SW480 (cell line): ENCODE measurements at places on chromosomes 11 and 22.

GRCh38 chr11:131580476-131580875, 210.1 kb downstream of the NTM start:
- DNase-seq: no peak

GRCh38 chr11:83680321-83680720, 394.2 kb upstream of the CCDC90B start:
- no peak for DNase-seq

- no peak for DNase-seq
Measured at GRCh38 chr22:20180640-20181039, 29.8 kb upstream of the CCDC188 start.

DNA sequence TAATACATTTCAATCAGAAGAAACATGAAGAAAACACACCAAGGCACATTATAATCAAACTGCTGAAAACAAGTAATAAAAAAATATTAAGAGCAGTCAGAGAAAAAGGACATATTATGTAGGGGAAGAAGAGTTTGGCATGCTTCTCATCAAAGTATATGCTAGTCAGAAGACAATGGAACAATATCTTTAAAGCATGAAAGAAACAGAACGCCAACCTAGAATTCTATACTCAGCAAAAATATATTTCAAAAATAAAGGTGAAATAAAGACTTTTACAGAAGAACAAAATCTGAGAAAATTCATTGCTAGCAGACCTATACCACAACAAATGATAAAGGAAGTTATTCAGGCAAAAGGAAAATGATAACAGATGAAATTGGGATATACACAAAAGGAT, 34.6 kb upstream of the ANO1 start:
- DNase-seq: no peak

- no peak for DNase-seq
Measured at GRCh38 chr22:27230189-27230588, 571.4 kb downstream of the MN1 start.

DNA sequence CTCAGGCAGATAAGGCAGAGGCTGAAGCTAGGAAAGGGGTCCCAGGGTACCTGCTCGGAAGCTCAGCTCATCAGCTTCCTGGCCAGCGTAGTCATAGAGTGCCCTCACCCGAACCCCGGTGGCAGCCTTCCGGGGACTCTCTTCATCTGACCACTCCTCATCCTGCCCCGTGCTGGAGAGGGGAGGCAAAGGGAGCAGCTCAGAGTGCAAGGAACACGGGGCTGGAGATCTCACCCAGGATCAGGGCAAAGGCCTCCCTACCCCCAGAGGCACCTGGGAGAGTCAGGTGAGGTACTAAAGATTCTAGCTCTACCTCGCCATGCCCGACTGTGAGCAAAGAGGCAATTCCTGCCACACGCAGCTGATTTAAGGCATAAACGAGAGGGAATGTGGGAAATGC, 1.6 kb upstream of the ARFGAP2 start:
- DNase-seq: no peak

DNA sequence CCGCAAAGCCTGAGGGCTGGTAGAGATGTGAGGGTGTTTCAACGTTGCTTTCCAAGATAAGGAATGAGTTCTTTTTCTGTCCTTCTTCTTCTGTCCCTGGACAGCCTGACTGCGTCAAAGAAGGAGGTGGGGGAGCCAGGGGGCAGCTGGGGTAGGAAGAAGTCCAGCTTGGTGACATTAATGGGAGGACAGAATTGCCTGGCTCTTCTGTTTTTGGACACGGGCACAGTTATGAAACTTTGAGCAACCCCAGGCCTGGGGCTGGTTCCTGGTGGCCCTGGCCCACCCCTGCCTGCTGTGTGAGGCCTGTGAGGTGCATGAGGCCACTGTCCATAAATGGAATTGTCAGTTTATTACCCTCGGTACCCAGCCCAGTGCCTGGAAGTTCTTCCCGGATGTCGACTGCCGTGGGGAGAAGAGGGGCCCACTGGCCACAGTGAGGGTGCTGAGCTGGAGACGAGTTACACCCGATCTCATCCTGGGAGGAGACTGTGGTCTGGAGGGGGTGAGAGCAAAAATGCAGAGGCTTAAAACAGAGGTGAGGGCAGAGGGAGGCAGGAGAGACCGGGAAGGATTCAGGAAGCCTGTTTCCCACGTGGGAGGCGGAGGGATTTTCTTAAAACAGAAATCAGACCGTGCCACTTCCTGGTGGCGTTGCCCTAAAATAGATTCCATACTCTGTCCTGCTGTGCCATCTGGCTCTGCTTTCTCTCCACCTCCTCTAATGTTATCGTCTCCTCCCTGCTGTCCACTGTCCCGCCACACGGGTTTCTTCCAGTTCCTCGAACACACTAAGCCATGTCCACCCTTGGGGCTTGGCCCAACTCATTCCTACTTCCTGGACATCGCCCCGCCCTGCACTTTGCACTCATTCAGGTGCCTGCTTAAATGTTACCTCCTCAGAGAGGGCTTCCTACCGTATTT, 59.7 kb upstream of the RASD2 start:
- no peak for DNase-seq

DNA sequence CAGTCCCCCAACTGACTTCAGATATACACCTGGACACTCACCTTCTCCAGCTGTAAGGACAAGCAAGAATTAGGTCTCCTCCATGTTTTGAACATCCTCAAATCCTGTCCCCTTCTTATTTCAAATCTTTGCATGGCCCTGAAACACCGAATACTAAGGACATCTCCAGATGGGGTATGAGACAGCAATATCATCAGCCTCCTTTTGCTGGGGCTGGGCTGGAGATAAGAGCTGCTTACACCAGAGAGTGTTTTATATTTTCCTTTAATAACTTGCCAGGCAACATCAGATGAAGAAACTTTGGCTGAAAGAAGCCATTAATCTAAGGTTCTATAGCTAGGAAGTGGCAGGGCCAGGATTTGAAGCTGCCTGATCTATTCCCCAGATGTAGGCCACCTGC, 21.6 kb downstream of the TUG1 start:
- no peak for DNase-seq

DNA sequence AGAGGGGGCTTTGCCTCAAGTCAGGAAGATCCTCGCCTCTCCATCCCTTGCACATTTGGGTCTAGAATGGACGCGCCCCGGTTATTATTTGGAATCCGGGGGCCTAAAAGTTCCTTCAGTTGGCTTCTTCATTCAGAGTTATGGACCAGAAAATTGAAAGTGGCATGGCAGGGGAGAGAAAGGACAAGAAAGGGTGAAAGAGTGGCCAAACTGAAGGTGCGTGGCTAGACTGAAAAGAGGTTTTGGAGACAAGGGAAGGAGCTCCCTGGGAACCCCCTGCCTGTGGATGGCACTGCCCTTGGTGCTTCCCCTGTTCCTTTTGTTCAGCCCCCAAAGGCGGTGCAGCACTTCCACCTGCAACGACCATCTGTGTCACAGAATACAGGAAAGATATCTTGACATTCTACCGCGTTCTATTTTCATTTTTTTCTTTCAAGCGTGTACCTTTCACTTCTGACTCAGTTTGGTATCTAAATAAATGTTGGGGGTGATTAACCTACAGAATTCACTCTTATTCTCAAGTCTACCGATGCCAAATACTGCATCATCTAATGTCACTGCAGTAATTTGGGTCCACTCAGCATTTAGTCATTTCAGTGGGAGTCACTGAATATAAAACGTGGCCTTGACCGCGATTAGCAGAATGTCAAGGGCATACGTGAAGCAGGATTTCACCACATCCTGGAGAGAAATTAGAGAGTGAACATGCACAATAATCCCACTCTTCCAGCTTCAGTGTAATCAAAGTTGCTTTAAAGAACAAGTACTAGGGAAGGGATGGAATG, 88.1 kb upstream of the ARHGAP32 start:
- DNase-seq: peak; percentile 76

- peak; percentile 26 for DNase-seq
Measured at GRCh38 chr11:91248199-91248807, 976.3 kb upstream of the FAT3 start.

GRCh38 chr11:95920460-95921105, 3.3 kb downstream of the MTMR2 start:
- DNase-seq: no peak
